Chondrocyte (in vitro differentiated cells): ENCODE measurements at places on chromosomes 5 and 9.
A peak's percentile ranks its signal among the peaks of the same experiment; 100 is the strongest.

- peak; percentile 98 for DNase-seq
These were observed at the start of gene POC5 for GRCh38 chr5:75717082-75717922. POC5 (minus strand) TSS chr5:75717437; CDS start chr5:75712937, 4,500 bp downstream.

DNA sequence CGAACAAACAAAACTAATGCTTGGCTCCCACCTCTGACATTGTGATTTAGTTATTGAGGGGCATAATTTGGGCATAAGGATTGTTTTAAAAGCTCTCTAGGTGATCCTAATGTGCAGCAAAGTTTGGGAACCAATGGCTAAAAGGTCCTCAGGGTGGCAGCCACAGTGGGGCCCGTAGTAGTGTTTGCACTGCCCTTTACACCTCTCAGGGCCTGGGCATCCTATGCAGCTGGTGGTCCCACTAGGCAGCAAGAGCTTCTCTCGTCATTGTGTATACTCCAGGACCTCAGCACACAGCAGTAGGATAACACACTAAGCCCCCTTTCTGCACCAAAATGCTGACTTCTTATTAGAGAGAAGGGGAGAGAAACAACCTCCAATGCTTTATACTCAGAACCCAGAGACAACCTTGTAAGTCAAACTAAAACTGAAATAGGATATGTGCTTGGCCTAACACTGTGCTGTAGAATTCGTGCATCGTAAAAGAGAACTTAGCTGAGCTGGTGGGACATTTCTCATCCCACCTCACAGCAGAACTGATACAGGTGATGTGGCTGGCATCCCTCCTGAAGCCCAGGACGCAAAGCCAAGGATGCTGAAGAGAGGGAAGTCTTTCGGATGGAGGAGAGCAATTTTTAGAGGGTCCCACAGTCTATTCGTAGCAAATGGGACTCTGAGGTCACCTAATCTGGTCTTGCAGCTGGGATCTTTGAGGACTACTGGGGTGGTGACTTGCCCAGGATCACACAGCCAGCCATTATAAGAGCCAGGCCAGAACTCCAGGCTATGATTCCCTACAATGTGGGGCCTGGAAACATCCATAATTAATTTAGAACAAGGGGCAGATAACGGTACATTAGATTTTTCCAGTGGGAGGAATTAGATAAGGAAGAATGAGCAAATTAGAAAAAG is 1.2 kb downstream of the GLRX start:
- no peak for DNase-seq

- DNase-seq: no peak
These were observed 81.1 kb upstream of the EPB41L4B start for GRCh38 chr9:109401990-109402318.

GRCh38 chr5:120769312-120769872 is 305.3 kb downstream of the PRR16 start:
- no peak for DNase-seq

DNA sequence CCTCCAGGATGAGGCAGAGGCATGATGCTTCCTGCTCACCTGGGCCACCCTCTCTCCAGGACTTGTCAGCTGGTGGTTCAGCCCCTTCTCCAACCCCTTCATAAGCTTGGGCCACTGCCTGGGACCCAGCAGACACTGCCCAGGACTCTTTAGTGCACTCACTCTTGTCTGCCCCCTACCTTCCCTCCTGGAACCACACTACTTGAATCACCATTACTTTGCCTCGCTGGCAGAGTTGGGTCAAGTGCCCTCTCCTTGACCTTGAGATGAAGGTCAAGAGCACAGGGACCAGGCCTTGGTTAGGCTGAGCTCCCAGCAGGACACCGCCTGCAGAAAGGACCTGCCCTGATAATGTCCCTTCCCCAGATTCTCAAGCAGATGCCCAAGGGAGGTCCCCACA is 8.5 kb upstream of the ENDOG start:
- no peak for DNase-seq

- no peak for DNase-seq
These were observed 109.0 kb downstream of the NTRK2 start for GRCh38 chr9:84778570-84778969.

GRCh38 chr5:4772591-4772990 is 367.5 kb upstream of the ADAMTS16 start:
- DNase-seq: no peak

DNA sequence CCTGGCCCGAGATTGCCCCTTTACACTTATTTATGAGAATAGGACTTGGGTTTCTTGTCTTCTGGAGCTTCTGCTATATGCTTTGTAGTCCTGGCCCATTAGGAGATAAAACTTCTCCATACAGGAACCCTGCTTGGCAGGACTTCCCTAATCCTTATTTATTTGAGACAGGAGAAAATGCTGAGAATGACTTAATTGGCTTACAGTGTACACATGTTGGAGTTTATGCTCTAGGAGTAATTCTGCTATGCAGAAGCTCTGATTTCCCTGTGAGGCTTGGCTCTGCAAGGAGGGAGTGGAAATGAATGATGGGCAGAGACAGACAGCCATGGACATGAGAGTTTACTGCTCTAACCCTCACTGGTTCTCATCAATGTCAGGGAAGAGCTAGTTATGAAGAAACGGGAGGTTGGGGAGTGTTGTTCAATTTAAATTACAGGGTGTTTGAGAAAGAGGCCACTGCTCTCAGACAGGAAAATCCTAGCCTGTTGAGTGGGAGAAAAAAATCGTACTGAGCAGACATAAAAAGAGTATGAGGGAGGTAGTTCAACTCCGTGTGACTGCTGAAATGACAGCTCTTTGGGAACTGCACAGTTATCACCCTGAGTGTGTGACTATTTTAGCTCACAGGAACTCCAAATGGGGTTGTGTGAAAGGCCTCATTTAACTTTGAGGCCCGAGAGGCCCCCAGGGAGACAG is 37.5 kb downstream of the ACTBL2 start:
- DNase-seq: no peak

- no peak for DNase-seq
These were observed 99.0 kb upstream of the DAB2 start for GRCh38 chr5:39523821-39524220.

- DNase-seq: no peak
These were observed 335.0 kb downstream of the PDE4D start for GRCh38 chr5:59558501-59558900.

GRCh38 chr5:76062502-76063041 is 20.6 kb upstream of the SV2C start:
- DNase-seq: no peak
